Astrocyte of the spinal cord (primary cell): ENCODE measurements at places on chromosomes 11 and 22.

GRCh38 chr11:104946907-104947306, 21.5 kb downstream of the CASP4 start:
- peak; percentile 49 for DNase-seq

DNA sequence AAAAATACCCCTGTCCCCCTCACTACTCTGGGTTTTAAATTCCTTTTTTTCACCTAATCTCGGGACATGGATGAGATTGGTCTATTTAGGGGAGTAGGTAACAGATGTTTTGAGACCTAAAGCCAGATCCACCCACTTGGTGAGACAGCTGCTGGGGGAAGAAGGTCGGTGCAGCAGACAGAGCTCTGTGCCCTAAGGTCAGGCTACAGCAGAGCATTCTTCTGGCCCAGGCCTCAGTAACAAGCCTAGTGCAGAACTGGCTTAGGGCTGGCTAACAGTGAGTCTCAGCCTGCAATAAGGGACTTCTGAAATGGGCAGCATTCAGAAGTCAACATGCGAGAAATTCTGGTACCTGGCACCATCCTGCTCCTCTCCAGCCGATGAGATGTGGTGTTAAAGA, 444.9 kb upstream of the KIRREL3 start:
- no peak for DNase-seq

DNA sequence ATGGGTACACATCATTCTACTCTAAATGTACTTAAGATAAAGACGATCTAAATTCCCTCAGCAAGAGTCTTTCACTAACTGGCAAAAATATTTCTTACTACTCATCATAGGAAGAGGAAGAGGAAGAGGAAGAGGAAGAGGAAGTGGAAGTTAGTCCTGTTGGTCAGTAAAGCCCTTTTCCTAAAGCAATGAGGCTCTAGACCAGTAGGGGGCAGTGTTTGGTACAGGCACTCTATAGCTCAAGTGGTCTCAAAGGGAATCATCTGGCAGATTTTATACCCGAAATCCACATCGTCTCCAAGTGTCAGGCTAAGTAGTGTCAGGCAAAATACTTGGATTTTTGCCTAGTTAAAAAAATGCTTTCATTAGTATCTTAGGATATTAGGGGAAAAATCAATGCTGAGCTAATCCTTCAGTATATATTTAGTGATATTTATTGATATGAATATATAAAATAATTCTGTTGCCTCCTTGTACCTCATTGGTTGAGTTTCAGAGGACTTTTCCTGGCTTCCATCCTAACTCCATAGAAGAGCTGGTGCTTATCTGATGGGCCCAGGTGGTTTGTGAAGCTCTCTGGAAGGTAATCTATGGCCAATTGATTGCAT, 7.7 kb downstream of the BLID start:
- DNase-seq: peak; percentile 60

GRCh38 chr11:73789279-73789670, 1.6 kb downstream of the MRPL48 start:
- DNase-seq: no peak

DNA sequence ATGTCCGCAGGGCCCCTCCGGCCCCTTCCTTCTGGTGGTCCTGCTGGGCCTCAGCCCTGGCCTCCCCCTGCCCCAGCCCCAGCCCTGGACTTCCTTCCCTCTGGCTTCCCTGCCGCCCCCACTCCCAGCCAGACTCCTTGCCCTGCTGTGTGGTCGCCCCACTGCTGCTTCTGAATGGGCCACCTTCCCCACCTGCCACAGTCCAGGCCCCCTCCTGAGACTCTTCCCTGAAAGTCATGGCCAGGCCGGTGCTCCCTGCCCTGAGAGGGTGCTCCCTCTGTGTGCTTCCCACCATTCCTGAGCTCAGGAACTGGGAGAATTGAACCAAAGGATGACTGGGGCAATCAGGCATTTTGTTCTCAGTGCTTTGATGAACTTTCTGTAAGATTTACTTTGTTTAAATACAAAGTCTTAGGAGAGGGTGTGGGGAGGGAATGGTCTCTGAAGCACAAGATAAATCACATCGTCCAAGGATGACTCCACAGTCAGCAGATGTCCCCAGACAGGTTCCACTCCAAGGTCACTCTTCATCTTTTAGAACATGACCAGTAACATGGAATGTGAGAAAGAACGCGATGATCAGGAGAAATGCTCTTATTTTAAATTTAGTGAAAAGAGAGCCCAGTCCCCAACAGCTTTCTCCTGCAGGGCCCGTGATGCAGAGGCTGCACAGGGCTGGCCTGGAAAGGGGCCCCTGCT, 774 bp downstream of the APOBEC3D start:
- no peak for DNase-seq

GRCh38 chr11:64150481-64151239, 15.3 kb downstream of the MACROD1 start:
- no peak for DNase-seq

GRCh38 chr11:19670030-19670791, 42.4 kb upstream of the NAV2 start:
- DNase-seq: peak; percentile 85

DNA sequence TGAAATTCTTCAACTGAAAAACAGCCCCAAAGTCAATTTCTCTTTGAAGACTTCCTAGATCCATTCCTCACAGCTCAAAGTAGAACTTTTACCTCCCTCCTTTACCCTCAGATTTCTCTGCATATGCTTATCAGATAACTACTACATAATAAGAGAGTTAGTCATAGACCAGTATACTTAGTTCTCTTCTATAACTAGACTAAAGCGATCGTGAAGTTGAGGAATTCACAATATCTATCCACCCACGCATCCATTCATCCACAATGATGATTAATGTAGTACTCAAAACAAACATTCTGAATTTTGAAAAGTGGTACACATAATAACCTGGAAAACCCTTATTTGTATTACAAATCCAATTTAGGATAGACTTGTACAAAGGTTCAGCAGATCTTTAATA, 800.9 kb upstream of the TENM4 start:
- no peak for DNase-seq

- no peak for DNase-seq
Observed at GRCh38 chr11:12380565-12381325, 3.4 kb downstream of the PARVA start.

DNA sequence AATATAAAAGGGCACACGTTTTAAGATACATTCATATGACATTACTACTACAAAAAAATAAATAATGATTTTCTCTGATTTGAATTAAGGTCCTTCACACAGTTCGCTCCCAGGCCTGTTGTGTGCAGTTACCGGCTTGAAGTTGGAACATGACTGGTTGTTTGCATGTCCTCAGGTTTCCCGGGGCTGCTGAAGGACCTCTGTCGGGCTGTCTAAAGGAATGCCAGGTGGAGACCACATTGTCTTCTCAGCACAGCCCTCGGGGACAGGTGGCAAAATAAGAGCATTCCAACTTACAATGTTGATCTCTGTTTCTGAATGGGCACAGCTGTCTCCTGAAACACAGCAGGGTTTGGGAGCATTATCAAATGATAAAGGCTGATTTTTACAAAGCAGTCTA, 14.9 kb downstream of the VSIG10L2 start:
- no peak for DNase-seq

DNA sequence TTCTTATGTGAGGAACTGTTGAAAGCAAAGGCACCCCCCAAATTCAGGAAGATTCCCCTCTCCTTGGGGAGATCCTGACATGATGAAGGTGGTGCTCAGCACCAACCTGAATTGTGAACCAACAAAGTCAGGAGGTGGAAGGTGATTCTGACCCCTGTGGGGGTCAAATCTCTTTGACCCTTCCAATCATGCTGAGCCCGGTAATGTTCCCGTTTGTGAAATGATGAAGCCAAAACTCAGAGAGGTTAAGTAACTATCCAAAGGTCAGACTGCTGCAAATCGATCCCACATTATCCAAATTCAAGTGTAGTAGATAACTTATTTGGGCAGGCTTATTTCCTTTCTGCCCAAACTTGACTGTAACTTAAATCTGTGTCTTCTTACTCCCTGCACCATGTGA, 19.1 kb downstream of the SERPING1 start:
- no peak for DNase-seq

DNA sequence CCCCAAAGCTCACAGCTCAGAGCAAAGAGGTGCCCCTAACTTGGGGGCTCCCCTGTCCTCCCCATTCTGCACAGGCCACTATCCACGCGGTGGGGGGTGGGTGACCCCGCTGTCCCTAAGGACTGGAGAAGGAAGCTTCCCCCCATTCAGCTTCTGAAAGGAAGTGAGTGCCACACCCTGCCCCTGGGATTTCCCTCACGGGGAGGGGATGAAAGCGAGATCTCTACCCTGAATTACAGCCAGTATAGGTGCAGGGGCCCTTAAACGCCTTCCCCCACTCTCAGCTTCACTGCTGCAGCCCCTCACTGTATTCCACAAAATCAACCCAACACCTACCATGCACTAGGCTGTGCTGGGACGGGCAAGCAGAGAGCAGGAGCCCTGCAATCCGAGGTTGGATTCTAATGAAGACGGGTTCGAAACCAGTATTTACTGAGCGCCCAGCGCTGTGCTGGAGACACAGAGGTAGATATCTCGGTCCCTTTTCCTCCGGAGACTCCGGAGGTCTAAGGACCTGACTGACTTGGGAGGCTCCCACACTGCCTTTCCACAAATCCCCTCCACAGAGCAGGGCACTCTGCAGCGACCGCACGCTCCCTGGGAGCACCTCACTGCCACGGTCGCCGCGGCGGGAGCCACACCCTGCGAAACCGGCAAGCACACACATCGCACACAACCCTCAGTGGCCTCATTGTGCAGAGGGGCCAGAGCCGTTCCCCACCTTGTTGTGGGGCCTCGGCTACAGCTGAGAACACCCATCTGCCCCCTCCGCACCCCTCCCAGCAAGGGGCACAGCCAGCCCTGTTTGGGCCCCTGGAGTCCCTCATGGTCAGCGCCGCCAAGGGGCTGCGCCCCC, 1.8 kb downstream of the AHNAK start:
- no peak for DNase-seq

- no peak for DNase-seq
Observed at GRCh38 chr11:6650980-6651379, 4.6 kb downstream of the DCHS1 start.

DNA sequence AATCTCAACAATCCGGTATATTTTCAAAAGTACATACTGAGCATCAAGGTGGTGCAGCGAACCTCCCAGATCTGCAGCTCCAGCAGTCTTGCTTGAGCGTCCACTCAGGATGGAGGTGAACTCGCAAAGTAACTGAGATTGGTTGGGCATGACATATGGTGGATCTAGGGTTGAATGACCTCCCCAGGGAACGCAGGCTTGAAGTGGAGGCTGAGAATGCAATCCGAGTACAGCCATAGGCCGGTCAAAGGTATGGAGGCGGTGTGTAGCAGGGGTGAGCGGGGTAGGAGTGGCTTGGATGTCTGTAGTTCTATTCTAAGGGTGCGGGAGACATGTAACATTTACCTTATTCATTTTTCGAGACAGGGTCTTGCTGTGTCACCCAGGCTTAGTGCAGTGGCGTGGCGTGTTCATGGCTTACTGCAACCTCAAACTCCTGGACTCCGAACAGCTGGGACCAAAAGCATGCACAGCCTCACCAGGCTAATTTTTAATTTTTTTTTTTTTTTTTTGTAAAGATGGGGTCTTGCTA, 631 bp upstream of the C22orf39 start:
- peak; percentile 68 for DNase-seq

DNA sequence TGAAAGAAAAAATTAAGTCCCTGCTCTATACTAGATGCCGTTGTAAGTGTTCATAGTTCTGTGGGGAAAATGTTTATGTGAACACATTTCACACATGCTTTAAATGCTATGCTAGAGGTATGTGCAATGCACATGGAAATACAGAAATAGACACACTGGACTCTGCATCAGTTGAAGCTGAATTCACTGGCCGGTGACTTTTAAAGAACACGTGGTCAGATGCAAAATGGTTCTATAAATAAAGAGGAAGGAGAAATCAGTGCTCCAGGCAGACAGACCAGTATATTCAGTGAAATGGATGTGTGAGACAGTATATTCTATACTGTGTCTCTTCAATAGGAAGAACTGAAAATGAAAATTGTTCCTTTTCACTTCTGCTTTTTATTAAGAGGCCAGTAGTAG, 29.9 kb downstream of the TRPC6 start:
- no peak for DNase-seq

GRCh38 chr11:2092956-2093412, 46.2 kb downstream of the IGF2 start:
- peak; percentile 79 for DNase-seq

DNA sequence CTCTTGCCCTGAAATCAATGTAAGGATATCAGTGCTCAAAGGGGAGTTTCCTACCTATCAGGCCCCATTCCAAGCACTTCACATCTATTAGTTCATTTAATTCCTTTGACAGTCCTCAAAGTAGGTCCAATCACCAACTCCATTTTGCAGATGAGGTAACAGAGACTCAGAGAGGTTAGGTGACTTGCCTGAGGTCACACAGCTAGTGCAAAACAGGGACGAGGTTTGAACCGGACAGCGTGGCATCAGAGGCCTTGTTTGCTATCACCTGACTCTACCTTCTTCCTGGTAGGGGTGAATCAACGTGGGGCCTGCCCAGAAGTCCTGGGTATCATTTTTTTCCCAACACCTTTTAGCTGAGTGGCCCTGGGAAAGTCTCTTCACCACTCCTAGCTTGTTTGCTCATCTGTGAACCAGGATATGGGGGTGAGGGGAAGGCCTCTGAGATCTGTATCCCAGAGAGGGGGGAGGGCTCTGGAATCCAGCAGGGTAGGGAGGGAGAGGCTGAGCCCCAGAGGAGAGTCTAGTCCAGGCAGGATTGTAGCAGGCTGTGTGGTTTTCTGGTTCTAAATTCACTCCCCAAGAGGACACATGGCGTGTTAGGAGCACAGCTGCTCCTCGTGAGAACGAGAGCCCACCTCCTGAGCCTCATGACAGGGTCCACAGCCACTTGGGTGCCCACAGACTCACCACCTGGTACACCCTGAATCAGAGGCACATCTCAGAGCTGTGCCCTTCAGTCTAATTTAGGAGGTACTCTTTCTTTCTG, 174.7 kb downstream of the MN1 start:
- no peak for DNase-seq
